NCI-H1436 treated with DMSO at 0.1 percent for 48 hours (cell line): ENCODE measurements at places on chromosomes 1 and 21.

DNA sequence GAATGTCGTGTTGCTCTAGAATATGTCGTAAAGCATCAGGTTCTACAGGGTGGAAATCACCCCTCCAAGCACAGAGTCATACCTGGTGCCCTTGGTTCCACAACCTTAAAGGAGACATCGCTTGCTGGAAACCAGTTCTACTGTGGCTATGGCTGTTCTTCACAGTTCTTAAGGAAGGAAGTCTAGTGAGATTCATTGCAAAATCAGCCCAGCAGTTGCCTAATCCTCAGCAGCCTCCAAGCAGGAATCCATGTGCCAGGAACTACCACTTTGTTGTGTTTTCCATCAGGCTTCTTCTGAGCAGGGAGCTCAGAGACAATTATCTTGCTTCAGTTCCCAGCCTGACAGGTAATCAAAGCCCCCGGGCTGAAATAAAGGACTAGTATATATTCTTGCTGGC lies 45.0 kb upstream of the SLC35F3 start:
- DNase-seq: no peak

GRCh38 chr1:235259133-235259778 lies 68.7 kb downstream of the ARID4B start:
- no peak for DNase-seq

DNA sequence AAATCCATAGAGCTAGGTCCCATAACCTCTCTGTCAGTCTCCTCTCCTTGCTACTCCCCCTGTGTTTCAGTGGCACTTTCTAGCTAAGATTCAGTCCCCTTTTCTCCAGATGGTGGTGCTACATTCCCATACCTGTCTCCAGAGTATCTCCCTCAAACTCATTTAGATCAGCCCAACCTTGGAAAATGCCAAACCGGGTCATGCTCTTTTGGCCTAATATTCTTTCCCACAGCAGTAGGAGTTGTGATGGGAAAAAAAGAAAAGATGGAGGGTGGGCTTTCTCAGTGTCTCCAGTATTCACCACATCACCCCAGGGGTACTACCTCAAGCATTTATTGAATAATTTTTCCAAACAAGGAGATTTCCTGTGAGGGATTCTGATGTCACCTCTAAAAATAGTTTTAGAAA lies 3.2 kb upstream of the RXFP4 start:
- DNase-seq: peak; percentile 32

- DNase-seq: no peak
Observed at GRCh38 chr1:211210052-211210451, 49.1 kb upstream of the RCOR3 start.

DNA sequence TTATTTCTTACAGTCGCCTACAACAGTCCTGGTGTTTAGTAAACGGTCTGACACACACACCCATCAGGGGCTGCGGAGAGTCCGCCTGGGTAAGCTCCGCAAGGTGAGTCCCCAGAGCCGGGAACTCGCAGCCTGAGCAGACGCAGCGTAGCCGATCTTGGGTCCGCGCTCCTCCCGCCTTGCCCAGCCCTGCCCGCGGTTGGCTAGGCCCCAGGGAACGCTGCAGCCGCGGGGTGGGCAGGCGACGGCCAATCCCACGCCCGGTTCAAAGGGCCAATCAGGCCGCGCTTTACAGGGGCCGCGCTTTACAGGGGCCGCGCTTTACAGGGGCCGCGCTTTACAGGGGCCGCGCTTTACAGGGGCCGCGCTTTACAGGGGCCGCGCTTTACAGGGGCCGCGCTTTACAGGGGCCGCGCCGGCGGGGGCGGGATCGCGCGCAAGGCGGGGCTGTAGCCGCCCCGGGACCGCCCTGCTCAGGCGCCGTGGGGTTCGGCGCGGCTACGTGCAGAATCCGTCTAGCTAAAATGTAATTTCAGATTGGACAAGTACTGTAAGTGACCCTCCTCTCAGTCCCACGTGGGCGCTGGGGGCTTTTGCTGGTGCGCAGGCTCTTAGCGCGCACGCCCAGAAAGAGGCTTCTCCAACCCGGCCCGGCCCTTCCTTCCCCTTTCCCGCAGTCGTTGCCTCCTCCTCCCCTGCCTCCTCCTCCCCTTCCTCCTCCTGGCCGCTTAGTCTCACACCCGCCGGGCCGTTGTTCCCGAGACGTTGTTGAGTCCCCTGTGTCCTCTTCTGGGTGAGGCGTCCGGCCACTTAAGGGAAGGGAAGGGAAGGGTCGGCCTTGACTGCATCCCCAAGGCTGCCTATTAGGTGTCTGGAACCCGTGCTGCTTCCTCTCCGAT lies at the start of gene FGGY:
FGGY (plus strand) TSS at position 737 of the 899 bp plus-strand sequence. CDS start 24,456 bp downstream, outside the sequence.
- peak; percentile 89 for DNase-seq

DNA sequence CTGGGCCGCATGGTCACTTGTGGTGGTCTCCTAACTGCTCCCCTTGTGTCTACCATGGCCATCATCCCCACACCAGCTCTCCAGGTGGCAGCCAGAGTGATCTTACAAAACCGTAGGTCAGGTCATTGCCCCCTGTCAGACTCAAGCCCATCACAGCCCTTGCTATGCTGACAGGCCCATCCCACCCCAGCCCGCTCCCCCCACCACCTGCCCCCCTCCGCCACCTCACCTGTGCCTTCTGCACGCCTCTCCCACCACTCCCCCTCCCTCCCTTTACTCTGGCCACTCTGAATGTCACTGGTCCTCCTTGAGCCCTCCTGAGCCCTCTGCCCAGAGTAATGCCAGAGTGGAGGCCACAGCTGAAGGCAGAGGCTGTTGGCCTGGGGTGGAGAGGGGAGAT lies 28.5 kb downstream of the TEX35 start:
- no peak for DNase-seq

DNA sequence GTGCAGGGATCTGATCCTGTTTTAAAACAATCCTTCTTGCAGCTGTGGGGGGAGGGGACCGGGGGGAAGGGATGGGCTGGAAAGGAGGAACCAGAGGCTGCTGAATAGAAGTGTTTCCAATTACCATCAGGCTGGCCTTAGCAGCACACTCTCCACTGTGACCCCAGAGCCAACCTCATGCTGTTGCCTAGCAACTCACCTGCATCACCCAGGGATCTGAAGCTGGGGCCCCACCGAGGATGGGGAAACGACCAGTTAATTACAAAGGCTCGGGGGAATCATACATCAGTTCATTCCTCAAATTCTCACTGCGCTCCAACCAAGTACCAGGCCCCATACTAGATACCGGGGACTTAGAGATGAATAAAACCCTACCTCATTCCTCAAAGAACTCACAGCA lies 11.9 kb upstream of the GPX7 start:
- DNase-seq: no peak

DNA sequence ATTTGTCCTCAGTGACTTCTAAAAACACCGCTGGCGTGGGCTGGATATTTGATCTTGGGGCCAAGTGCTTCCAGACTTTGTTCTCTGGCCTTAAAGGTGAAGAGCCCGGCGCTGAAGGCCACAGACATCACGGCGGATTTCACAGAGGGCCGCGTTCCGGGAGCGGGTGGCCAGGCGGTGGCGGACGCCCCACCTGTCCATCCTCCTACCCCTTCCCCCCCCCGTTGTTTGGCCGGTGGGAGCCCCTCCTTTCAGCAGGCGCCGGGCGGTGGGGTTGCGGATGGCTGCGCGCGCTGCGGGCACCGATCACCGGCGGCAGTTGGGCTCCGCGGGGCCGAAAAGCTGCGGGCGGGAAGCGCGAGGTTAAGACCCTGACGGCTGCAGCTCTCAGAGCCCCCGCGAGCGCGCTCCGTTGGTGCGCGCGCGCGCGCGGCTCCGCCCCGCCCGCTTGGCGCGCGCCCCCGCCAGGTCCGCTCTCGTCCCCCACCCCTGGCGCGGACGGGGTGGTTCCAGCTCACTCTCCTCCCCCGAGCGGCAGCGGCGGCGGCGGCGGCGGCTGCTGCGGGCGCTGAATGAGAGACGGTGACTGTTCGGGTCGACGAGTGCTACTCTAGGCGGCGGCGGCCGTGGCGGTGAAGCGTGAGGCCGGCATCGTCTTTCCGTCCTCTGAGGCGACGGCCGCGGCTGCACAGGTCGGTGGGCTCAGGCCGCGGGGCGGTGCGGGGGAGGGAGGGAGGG lies at the start of gene RALGPS2:
RALGPS2 (plus strand) TSS at position 517 of the 738 bp plus-strand sequence. CDS start 51,521 bp downstream, outside the sequence.
- DNase-seq: peak; percentile 47

GRCh38 chr1:147169840-147170674 lies 2.2 kb downstream of the PRKAB2 start:
- DNase-seq: no peak

DNA sequence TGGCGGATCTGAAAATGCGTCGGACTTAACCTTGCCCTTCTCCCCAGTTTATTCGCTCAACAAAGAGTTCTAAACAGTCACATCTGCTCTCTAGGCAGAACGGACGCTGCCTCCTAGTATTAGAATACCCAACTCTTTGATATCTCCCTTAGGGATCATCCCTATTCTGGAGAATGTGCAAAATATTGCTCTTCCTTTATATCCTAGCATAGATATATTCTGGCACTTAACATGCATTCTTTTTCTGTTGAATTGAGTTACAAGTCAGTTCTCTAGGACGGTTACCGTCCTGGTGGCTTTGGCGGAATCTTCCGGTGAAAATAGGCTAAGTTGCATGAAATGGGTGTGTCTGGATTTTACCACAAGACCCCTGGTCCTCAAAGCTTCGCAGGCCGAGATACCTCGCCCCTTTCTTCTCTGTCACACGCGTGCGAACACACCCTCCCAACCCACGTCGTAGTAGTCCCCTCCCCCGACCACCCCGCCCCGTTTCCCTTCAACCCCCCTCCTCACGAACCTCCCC lies 501 bp upstream of the DNAJC6 start:
- DNase-seq: no peak

DNA sequence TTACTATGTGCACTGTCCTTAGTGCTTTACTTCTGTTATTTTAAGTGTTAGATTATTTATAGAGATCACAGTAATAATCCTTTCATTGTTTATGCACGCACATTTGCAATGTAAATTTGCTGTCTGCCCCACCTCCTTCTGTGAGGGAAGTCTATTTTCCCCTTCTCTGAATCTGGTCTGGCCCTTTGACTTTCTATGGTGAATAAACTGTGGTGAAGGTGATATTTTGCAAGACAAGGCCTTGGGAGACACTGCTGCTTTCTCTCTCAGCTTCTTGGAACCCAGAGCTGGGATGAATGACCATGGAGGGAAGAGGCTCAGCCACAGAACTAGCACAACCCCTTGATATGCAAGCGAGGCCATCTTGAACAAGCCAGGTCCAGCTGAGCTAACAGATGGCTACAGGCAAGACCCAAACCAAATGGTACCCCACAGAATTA lies 156.3 kb downstream of the ST6GALNAC3 start:
- no peak for DNase-seq

GRCh38 chr1:246179401-246179800 lies 327.7 kb downstream of the SMYD3 start:
- DNase-seq: no peak

- DNase-seq: no peak
Observed at GRCh38 chr1:54906586-54906985, 19.6 kb upstream of the DHCR24 start.

GRCh38 chr1:109379422-109379821 lies 18.3 kb downstream of the SORT1 start:
- DNase-seq: no peak

DNA sequence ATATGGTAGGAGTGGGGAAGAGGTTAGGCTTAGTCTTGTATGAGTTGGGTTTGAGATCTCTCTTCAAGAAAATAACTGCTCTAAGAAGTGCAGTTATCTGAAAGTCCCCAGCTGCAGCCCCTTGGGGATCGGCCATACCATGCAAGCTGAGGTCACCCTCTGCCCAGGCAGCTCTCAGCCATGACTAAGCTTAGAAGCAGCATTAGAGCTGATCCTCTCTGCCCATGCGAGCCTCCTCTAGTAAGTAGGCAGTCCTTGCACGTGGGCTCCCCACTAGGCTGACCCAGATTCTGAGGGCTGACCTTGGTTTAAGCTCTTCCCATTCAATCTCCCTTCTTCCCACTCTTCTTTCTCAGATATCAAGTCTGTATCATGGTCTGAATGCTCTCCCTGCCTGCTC lies 121.0 kb upstream of the UBE2U start:
- DNase-seq: no peak

DNA sequence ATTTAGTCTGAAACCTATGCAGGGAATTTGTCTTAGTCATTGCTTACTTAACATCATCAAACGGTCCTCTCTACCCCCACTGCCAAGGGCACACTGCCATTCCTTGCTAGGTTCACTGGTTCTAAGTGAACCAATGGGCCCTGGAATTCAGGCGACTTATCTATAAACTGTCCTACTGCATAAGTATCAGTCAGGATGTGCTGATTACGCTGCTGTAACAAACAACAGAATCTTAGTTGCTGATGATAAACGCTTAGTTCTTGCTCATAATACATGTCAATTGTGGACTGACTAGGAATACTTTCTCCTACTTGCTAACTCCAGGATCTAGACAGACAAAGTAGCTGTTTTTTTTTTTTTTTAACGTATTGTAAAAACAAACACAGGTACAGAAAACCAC lies 136.1 kb downstream of the PRDM2 start:
- DNase-seq: no peak

- no peak for DNase-seq
Observed at GRCh38 chr1:226733304-226733703, 5.8 kb downstream of the ITPKB start.

DNA sequence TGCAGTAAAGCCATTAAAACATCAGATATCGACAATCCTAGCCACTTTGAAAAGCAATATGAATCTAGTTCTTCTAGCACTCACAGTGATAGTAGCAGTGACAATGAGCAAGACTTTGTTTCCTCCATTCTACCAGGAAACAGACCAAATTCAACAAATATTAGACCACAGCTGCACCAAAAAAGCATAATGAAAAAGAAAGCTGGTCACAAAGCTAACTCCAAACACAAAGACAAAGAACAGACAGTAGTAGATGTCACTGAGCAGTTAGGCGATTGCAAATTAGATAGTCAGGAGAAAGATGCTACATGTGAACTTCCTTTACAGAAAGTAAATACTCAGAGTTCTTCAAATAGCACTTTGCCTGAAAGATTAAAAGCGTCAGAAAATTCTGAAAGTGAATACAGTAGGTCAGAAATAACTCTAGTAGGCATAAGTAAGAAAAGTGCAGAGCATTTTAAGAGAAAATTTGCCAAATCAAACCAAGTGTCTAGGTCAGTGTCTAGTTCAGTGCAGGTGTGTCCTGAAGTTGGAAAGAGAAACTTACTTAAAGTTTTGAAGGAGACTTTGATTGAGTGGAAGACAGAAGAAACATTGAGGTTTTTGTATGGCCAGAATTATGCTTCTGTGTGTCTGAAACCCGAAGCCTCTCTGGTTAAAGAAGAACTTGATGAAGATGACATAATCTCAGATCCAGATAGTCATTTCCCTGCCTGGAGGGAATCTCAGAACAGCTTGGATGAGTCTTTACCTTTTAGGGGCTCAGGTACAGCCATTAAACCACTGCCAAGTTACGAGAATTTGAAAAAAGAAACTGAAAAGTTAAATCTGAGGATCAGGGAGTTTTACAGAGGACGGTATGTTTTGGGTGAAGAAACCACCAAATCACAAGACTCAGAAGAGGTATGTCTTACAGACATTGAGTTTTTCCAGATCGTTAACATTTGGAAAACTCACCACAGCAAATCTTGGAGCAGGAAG lies 24.9 kb downstream of the RPAP2 start:
- no peak for DNase-seq

GRCh38 chr1:71647513-71648300 lies 566.9 kb upstream of the ZRANB2 start:
- no peak for DNase-seq

- DNase-seq: no peak
Observed at GRCh38 chr21:15433091-15433490, 296.7 kb upstream of the USP25 start.
